ENCODE measurements at places on chromosomes 11 and 22.

DNA sequence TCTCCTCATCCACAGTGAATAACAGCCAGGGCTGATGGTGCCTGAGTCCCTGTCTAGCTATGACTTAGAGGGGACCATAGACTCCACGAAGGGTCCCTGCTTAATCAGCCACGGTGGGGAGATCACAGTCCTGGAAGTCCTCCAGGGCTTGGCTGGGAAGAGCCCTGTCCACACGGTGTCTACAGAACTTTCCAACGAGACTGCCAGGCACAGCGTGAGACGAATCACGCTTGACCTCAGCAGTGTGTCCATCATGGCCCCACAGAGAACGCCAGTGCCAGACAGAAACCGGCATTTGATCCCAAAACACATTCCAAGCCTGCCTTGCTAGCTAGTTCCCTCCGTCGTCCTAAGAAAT lies 143.4 kb downstream of the CRYBB2 start:
- no peak for DNase-seq

DNA sequence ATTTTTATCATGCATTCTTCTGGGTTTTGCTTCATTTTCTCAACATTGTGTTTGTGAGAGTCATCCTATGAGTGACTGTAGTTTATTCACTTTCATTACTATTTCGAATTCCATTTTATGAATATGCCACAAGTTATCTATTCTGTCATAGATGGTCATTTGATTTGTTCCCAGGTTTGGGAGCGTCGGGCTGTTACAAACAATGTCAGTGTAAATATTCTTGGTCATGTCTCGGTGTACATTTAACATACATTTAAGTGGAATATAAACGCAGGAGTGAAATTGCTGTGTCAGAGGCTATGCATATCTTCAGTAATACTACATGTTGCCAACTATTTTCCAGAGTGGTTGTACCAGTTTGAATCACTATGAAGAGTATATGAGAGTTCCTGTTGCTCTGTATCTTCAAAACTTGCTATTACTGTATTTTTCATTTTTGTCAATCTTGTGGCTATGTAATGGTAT lies 2.4 kb downstream of the TRIM44 start:
- DNase-seq = no peak

DNA sequence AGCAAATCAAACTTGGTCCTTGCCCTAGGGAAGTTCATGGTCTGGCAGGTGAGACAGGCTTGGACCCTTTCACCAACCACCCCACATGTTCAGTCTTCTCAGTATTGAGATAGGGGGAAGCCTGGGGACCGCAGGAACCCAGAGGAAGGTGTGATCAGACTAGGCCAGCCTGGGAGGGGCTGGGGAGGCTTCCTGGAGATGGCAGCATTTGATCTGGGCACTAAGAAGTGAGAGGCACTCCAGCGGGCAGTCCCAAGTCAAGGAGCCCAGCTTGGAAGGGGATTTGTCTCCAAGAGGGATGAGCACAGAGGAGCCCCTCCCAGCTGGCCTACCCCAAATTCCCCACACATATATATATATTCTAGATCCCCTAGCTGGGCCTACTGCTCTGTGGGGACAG lies 5.4 kb downstream of the LRRC32 start:
- DNase-seq = peak; percentile 5

DNA sequence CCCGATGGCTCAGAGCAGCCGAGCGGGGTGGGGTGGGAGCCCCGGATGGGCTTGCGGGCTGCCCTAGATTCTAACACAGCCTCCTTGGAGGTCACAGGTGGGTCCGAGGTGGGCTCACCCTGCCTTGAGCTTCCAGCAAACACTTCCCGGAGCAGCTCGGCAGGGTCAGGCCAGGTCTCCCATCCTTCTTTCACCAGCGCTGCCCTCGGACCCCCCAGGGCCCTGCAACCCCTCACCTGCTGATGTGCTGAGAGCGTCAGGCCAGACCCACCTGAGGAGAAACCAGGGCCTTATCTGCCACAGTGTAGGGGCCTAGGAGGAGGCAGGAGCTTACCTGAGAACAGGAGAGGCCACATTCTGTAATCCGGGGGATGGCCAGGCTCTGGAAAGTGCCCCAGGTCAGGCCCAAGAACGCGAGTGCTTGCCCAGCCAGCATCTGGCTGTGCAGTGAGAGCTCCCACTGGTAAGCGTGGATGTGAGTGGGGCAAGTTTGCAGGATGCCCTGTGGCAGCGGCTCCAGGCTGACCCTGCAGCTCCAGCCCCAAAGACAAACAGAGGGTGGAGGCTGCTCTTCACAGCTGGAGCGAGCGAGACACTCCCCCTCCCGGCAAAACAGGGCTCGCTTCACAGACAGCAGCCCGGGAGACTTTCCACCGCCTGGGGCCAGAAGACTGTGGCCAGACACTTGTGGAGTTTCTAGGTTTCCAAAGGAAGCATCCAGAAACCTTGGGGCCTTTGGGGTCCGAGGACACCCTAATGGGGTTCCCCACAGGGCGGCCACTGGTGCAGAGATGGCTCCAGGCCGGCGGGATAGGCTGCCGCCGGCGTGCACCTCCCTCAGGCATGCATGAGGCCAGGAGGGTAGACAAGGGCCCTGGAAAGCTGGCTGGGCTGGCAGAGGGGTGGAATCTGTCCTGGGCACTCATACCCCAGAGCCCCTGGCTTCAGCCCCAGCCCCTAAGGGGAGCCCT lies at the start of gene IL17REL:
Gene IL17REL, minus strand, starts transcription at position 555 of the 971 bp plus-strand sequence. Its CDS starts 119 bp downstream, at position 436.
- DNase-seq = no peak

- DNase-seq = no peak
Observed at GRCh38 chr11:8333376-8333775, 69.7 kb upstream of the LMO1 start.
